Hematopoietic multipotent progenitor cell treated with erythropoietin and hydrocortisone succinate and interleukin-3 and kit ligand, for 15 days (in vitro differentiated cells): ENCODE measurements at places on chromosomes 6 and 20.

DNA sequence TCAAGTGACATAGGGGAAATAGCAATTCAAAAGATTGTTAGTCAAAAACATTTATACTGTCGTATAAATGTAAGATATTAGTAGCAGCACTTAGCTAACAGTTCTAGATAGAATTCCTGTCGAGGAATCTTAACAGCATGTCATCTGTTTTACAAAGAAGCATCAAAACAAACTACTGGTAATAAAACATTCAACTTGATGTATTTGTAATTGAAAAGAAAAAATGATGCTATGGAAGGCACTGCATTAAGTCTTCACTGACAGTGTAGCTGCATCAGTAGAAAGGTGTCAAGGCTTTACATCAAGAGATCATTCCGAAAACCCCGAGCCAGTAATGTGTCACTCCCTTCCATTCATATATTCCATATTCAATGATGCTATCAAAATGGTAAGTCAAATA is 223.5 kb downstream of the TBC1D32 start:
- DNase-seq = no peak

DNA sequence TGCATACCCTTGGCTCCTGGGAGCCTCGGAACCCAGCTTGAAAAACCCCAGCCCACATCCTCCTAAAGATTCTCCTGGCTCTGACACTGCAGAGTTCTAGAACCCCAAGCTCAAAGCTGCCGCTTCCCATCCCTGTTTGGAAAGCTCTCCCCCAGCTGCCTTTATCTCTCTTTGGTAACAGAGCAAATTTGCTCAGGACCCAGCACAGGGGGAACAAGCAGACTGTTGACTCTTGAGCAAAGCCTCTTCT is 38.9 kb downstream of the HNF4A start:
- DNase-seq = no peak

DNA sequence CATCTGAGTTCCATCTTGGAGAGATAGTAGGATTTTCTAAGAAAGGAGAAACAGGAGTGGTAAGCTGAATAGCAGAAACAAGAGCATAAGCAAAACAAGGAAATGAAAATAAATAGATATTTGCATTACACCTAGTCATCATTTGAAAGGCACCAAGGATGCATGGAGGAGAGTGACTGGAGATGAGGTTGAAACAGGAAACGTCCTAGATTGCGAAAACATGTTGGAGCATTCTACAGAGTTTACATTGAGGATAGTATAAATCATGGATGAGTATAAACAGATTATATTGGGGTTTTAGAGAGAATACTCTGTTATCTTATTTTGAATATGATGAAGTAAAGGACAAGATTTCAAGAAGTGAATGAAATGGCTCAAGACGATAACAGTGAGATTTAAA is 507.3 kb downstream of the EYS start:
- no peak for DNase-seq

- DNase-seq = no peak
Measured at GRCh38 chr20:50745634-50746137, 14.3 kb downstream of the PARD6B start.

- DNase-seq = no peak
Measured at GRCh38 chr6:96992343-96992730, 67.8 kb downstream of the KLHL32 start.

GRCh38 chr6:148547110-148547509 is 199.7 kb upstream of the UST start:
- DNase-seq = no peak

- no peak for DNase-seq
Measured at GRCh38 chr6:84095156-84095555, 61.6 kb downstream of the MRAP2 start.
